AG04450 (cell line): ENCODE measurements at places on chromosomes 5 and 9.

GRCh38 chr5:30561771-30562170 lies 631.7 kb upstream of the CDH6 start:
- DNase-seq, result no peak

DNA sequence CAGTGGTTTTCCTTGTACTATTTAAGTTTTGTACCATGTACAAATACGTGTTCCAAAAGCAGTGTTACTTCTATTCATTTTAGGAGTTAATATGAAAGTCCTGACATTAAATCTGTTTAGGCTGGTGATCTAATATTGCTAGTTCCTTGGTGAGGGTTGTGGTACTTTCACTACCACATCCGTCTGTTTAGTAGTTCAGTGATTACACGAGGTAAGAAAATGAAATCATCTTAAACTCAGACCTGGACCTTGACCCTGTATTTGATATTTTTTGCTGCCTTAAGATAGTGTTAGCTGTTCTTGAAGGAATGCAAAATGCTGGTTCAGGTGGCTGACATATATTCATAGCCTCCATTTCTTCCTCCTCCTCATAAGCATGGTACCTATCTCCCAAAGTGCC lies 50.3 kb downstream of the MTAP start:
- DNase-seq, result no peak

GRCh38 chr5:44334622-44335021 lies 54.6 kb downstream of the FGF10 start:
- no peak for DNase-seq

GRCh38 chr9:108395421-108395820 lies 460.4 kb downstream of the ACTL7B start:
- no peak for DNase-seq

DNA sequence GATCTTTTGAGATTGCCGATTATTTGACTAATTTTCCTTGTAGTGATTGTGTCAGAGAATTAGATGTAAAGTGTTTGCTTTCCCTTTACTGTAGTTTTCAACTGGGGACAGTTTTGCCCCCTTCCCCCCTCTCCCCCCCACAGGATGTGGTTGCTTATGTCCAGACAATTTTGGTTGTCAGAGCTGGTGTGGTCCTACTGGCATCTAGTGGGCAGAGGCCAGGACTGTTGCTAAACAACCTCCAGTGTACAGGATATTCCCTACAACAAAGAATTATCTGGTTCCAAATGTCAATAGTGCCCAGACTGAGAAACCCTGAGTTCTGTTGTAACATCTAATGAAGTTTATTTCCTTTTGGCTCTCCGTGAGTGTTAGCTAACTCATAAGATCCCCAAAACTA lies 20.0 kb downstream of the TMEFF1 start:
- DNase-seq, result no peak

GRCh38 chr9:129999141-129999510 lies 43.9 kb downstream of the FNBP1 start:
- no peak for DNase-seq

- DNase-seq, result no peak
These were observed 75.5 kb upstream of the RANBP3L start for GRCh38 chr5:36377192-36377591.

- DNase-seq, result no peak
These were observed 1055.5 kb upstream of the DMAC1 start for GRCh38 chr9:8855046-8855445.

- DNase-seq, result peak; percentile 68
These were observed 12.2 kb upstream of the TMEM252 start for GRCh38 chr9:68552700-68553476.

DNA sequence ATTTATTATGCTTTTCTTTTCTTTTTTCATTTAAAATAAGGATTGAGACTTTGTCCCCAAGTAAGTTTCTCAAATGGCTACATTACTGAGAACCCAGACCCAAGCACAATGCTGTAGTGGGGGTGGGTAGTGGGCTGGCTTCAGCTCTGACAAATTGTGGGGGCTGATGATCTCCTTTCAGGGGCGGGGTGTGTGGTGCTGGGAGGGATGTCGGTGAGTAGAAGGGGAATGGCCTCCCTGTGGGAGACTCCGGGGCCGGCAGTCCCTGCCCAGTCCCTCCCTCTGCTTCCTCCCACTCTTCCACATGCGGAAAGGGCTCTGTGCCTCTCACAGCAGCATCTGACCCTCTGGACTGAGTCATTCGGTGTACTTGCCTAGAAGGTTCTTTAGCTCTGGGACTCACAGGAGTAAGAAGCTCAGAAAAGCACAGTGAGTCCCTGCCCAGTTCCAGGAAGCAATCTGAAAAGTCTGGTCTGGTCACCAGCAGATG lies 14.3 kb downstream of the CD180 start:
- peak; percentile 64 for DNase-seq

- no peak for DNase-seq
These were observed 20.7 kb downstream of the GOLGA2 start for GRCh38 chr9:128254855-128255759.

GRCh38 chr5:129241755-129242154 lies 147.2 kb downstream of the ISOC1 start:
- DNase-seq, result no peak

DNA sequence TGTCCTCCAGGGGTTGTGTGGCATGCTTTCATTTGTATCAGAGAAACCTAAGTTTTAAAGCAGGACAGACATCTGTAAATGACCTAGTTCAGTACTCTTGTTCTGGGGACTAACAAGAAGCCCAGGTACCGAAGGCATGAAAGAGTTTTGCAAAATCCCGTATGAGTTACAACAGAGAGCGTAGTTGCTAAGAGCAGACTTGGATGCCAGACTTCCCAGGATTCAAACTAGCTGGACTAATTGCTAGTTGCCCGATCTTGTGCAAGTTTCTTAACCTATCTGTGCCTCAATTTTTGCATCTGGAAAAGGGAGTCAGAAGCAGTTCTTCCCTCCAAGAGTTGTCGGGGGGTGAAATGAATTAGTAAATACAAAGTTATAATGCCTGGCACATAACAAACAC lies 20.9 kb downstream of the FBXL7 start:
- DNase-seq, result no peak

- DNase-seq, result peak; percentile 67
These were observed 1.2 kb downstream of the FGF18 start for GRCh38 chr5:171420431-171421241.

DNA sequence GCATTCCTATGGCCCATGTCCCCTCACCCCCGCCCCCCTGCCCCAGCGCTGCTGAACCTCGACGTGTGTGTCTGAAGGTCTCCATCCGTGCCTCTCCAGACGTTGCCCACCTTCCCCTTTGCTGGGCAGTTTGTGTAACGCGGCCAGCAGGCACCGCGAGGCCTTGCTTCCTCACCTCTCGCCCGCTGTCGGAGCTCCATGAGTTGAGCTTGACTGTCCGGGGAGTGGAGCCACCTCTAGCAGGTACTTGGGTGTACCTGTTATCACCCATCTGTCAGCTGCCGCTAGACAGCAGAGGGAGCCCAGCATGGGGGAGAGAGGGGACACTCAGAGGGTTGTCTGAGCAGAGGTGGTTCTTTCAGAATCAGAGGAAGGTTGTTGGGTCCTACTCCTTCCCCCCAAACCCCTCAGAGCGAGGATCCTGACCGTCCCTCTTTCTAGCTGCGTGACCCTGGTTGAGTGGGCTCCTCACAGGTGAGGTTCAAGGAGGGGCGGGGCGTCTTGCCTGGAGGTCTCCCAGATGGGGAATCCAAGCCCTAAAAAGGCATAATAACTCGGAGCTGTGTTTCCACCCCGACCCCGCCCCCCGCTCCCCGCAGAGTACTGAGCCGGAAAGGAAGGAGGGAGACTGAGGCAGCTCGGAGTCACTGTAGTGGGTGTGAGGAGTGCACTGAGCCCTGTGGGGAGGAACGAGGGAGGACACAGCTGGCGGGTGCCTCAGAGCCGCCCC lies 184.7 kb downstream of the C9orf50 start:
- no peak for DNase-seq

DNA sequence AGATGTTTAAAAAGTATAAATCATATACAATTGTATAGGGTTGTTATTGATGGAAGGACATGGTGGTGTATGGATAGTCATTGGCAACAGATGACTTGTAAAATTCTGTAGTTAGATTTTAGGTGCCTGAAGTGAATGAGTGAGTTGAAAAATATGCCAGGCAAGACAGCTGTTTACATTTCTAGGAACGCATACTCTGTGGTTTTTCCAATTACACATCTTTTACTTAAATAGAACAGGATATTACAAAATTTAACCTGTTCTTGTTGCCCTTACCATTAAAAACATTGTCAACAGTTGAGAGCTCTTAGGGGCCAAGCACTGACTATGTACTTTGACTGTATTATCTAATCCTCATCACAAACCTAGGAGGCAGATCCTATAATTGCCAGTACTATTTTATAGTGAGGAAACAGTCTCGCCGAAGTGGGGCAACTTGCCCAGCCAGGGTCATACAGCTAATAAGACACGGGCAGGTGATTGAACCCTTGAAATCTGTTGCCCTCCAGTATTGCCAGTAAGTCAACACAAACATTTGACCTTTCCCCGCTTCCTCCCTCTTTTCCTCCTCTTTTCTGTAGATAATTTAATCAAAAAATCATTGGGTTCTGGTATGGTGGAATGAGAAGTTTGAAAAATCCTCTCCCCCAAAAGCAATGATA lies 88.6 kb downstream of the MACROH2A1 start:
- peak; percentile 61 for DNase-seq

DNA sequence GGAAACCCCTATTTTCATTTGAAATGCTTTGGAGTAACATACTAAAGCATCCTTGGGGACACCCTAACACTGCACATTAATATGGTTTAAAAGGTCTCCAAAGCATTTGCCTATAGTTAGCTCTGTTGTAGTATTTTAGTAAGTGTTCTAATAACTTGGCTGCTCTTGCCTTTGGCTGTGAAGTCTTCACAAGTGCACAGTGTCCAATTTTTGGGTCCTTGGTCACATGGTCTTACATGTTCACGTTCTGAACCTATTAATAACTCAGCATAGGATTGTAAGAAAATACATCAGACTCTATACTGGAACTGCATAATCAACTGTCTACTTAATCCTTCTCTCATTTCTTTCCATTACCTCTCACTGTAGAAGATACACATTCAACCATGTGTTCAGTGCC lies 17.4 kb downstream of the ADAMTS19 start:
- DNase-seq, result no peak

DNA sequence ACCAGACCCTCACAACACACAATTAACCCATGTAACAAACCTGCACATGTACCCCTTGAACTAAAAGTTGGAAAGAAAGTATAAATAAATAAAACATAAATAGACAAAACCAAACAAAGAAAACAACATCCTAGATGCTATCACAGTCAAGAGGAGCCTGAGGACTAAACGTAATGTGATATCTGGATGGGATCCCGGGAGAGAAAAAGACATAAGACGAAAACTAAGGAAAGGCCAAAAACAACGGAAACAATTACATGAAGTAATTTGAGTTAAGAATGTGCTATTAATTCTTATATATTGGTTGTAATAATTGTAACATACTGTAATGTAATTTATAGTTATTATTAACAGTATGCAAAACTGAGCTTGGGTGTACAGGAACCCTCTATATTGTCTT lies 793.9 kb downstream of the SEMA5A start:
- no peak for DNase-seq

- DNase-seq, result no peak
These were observed 32.2 kb downstream of the EXD3 start for GRCh38 chr9:137390553-137391410.

- no peak for DNase-seq
These were observed 261.7 kb downstream of the ARHGEF28 start for GRCh38 chr5:73887688-73888087.

DNA sequence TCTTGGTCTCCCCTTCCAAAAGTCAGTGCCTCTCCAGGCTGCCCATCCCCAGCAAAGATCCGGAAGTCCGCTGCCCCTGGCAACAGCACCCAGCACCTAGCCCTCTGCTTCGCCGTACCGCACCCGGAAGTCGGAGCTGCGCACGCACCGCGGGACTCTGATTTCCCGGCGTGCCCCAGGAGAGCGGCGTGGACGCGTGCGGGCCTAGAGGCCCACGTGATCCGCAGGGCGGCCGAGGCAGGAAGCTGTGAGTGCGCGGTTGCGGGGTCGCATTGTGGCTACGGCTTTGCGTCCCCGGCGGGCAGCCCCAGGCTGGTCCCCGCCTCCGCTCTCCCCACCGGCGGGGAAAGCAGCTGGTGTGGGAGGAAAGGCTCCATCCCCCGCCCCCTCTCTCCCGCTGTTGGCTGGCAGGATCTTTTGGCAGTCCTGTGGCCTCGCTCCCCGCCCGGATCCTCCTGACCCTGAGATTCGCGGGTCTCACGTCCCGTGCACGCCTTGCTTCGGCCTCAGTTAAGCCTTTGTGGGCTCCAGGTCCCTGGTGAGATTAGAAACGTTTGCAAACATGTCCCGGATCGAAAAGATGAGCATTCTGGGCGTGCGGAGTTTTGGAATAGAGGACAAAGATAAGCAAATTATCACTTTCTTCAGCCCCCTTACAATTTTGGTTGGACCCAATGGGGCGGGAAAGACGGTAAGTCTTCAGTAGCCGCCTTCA lies at the start of gene RAD50:
Gene RAD50, plus strand, starts transcription at position 215 of the 715 bp plus-strand sequence. Its CDS starts 348 bp downstream, at position 563.
- peak; percentile 74 for DNase-seq

- DNase-seq, result no peak
These were observed 388.4 kb upstream of the PTGER4 start for GRCh38 chr5:40291338-40291737.

DNA sequence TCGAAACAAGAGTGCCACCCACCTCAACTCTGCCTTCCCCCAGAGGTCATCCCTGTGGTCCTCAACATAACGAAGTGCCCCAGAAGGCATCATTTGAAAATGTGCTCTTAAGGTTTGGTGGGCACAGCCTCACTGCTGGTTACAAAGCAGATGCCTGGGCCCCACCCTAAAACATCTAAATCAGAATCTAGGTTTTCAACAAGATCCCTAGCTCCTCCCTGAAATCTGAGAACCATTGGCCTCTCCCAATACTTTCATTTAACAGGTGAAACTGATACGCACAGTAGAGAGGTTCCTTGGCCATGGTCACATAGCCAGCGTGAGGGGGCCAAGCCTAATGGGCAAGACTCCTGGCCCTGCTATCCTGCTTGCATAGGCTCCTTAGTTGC lies 376.2 kb upstream of the CLINT1 start:
- DNase-seq, result no peak

DNA sequence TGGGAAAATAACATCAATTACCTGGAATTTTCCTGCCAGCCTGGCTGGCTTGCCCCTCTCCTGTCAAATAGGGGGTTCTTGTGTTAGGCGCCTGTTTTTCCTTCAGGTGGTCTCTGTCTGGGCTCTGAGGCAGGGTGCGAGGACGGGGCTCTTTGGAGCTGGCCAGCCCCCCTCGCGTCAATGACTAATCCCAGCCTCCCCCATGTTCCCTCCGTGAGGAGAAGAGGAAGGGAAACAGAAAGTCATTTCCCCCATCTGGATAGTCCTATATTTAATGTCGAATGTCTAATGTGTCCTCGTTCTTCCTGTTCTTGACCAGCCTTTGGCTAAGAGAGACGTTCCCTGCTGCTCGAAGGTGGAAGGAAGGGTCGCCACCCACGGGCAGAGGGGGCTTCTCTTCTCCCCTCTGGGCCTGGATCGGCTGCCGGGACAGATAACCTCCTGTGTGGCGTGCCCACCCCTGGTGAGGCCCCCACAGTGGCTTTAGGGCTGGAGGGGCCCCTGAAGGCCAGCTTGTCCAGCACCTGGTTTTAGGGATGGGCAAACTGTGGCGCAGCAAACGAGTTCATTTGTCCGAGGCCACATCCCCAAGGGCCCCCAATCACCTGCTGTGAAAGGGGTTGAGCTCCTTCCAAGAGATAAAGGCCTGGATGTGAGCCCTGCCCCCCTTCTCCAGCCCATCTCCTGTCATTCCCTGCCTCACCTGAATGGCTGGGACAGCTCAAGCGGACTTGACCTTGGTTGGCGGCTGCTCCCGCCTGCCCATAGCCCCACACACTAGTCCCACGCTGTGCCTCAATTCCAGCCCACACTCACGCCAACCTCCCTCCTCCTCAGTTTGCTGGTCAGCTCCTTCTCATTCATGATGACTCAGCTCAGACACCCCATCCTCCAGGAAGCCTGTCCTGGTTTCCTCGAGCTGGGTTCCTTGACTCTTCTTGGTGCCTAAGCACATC lies 35.9 kb upstream of the UNC5A start:
- no peak for DNase-seq
